Astrocyte (in vitro differentiated cells and primary cell): ENCODE measurements at places on chromosomes 6 and 20. TPM values are rescaled to one million over a fixed set of nuclear protein-coding genes. Genes with fewer than 3 reads are reported as not detected.

- no peak for DNase-seq
Observed at GRCh38 chr20:50394569-50394968, 115.6 kb upstream of the PTPN1 start.

GRCh38 chr20:34141293-34141692 is 29.2 kb upstream of the EIF2S2 start:
- no peak for DNase-seq

- no peak for DNase-seq
Observed at GRCh38 chr6:158780988-158781691, 38.0 kb downstream of the EZR start.

Gene GTF3C6
- total RNA-seq: 105 and 116 TPM in 2 replicates

DNA sequence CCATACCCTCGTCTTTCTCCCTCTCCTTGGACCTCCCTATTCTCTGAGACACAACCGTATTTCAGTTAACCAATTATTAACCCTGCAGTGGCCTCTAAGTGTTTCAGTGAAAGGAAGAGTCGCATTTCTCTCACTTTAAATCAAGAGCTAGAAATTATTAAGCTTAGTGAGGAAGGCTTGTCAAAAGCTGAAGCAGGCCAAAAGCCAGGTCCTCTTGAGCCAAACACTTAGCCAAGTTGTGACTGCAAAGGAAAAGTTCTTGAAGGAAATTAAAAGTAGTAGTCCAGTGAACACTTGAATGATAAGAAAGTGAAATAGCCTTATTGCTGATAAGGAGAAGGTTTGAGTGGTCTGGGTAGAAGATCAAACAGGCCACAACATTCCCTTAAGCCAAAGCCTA is 58.3 kb downstream of the SNX9 start:
- DNase-seq: no peak
